ENCODE measurements at places on chromosomes 11 and 22. TPM values are rescaled to one million over a fixed set of nuclear protein-coding genes. Genes with fewer than 3 reads are reported as not detected.

DNA sequence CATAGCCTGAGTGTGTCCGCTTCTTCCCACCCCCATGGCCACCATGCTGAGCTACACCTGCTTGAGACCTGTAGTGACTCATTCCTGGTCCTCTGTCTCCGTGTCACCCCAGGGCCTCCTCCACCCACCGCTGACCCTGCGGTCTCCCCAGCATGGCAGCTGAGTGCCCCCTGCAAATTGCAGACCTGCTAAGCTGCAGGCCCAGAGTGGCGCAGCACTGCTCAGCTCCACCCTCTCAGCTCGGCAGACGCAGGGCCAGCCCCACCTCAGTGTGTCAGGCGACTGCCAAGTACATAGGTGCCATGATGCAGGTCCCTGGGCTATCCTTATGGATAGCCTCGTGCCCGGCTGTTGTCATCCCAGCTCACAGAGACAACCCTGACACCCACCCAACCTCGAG is 13.1 kb downstream of the MS4A15 start:
- no peak for DNase-seq

DNA sequence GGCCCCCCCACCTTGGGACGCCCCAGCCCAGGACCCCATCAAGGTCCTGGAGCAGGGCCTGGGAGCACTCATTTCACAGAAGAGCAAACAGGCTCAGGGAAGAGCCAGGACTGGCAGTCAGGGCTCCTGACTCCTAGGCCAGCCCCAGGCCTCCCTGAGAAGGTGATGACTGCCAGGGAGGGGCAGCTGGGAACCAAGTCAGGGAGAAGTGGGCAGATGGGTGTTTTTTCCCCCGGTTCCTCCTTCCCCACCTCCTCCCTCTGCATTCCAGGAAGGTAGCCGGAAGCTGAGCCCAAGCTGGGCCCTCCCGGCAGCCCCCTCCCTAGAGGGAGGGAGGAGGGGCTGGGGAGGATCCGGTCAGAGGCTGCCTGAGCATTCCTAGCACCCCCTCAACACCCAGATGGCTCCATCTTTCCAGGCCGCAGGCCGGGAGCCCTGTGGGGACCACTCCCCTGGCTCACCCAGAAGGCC is 19.6 kb downstream of the MYRF start:
- DNase-seq: no peak

DNA sequence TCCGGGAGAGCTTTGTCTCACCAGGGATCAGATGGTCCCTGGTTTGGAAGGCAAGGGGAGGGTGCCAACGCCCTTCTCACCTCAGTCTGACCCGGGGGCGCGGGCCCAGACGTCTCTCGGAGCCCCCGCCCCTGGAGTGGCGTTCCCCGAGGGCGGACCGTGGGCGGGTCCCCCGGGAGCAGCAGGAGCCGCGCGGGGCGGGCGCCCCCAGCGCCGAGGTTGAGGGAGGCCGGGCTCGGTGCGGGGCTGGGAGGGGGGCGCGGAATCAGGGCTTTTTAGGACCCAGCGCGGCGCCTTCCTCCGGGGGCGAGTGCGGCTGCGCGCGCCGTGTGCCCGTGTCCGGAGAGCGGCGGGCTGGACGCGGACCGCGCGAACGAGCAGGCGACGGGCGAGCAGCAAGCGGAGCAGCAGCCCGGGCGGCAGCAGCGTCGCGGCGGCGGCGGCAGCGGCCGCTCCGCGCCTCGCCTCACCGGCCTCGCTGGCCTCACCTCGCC is at the start of gene KCNC1:
KCNC1 (plus strand) TSS at position 364 of the 494 bp plus-strand sequence. CDS start 1,222 bp downstream, outside the sequence.
- peak; percentile 86 for DNase-seq

DNA sequence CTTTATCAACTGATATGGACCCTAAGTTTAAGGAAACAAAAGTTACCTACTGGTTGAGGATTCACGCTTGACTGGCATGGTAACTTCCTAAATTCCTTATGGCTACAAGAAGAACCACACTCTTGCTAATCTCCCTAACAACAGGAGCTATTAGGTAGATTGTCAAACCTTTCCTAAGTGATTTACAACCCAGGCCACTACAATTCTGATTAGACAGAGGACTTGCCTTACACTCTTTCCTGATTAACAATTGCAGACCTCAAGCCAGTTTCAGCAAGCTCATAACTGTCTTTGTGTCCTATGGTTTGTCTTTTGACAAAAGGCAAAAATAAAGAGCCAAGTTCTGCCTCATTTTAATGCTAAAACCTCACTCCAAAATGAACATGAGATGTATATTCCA is 16.3 kb downstream of the OR52K2 start:
- DNase-seq: no peak

The CENATAC gene
- 72.3 TPM for total RNA-seq

The SMDT1 gene
- total RNA-seq: 62.0 TPM

DNA sequence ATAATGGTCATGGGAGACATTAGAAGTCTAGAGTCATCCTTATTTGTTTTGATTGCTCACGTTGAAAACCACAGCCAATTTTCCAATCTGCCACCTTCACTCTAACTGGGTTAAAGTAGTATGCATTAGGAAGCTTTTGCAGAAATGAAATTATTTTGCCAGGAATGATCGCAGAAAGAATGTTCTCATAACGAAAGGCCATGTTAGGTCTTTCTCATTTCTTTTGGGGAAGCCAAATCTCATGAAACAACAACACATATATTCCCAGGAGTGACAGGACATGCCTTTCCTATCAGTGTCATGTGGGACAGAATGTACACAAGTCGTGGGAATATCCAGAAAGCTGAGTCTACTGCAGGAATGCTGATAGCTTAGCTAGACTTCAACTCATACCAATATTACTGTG is 386.3 kb downstream of the AASDHPPT start:
- no peak for DNase-seq

- no peak for DNase-seq
Measured at GRCh38 chr22:39732625-39733024, 160.9 kb downstream of the ENTHD1 start.

DNA sequence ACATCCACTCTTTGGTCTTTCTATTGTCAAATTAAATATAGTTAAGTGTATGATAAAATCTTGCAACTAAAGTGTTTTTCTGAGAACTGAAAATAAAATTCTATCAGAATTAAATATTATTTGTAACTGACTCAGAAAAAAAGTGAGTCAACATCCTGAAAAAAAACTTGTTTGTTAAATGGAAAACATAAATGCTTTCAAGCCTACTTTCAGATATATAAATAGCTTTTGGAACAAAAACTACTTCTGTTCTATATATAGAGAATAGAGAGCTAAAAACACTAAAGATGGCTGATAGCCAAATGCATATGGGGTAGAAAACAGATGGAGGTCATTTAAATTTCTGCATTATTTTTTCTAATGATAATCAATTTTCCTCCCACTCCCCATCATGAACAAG is 61.8 kb downstream of the PIK3C2A start:
- no peak for DNase-seq

Data from glutamatergic neuron (in vitro differentiated cells).